Activated CD4-positive, alpha-beta T cell treated with anti-CD3 and anti-CD28 coated beads for 4 hours (primary cell): ENCODE measurements at places on chromosomes 7 and 10.

DNA sequence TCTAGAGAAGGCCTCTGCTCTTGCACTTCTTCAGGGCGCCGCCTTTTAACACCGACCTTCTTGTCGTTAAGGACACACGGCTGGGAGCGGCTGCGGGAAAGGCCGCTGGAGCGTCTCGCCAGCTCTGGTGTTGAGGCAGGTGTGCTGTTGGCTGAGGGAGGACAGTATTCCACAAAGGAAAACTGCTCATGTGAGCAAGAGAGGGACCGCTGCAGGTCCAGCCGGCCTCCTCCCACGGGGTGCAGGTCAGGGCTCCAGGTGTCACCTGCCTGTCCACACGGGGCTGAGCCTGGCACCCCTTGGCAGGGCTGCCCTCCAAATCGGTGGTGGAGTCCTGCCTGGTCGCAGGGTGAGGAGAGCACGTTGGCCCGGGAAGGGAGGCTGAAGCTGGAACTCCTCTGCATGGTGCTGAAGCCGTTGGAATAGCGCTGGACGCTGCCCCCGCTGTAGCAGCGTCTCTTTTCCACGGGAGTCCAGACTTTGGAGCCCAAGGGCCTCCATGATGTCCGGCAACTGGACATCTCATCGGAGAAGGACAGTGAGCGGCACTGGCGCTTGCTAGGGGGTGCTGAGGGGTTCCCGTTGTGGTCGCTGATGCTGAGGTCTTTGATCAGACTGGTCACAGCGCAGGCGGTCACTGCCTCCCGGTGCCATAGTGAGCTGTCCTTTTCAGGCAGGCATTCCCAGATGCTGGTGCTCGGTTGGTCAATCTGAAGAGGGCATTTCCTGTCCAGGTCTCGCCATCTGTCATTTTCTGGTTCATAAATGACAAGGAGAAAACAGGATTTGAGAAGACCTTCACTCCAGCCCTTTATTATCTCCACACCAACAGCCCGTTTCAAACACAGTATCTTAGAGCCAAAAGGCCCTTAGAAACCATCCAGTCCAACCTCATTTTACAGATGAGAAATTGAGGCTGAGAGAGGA is 62.3 kb downstream of the FAM53B start:
- DNase-seq: no peak

GRCh38 chr10:127370601-127371000 is 174.2 kb upstream of the INSYN2A start:
- no peak for DNase-seq

DNA sequence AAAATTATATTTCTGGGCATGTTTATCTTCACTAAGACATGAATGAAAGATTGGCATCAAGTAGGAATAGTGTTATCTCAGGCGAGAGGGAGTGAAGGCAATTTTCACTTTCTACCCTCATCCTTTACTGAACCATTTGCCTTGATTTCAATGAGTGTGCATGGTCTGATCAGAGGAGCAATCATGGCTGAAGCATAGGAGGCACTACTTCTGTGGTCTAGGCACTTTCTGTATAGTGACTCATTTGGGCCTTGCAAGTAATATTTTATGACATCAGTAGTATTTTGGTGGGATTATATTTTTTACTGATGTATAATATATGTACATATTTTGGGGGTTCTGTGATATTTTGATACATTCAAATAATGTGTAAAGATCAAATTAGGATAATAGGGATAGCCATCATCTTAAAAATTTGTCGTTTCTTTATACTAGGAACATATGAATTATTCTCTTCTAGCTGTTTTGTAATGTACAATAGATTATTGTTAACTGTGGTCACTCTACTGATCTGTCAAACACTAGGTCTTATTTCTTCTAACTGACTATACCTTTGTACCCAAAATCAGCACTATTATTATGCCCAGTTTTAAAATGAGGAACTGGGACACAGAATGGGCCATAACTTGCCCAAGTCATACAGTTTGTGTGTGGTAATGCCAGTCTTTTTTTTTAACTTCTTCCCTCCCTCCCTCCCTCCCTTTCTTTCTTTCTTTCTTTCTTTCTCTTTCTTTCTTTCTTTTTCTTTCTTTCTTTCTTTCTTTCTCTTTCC is 101.9 kb downstream of the RAB11FIP2 start:
- DNase-seq: no peak

DNA sequence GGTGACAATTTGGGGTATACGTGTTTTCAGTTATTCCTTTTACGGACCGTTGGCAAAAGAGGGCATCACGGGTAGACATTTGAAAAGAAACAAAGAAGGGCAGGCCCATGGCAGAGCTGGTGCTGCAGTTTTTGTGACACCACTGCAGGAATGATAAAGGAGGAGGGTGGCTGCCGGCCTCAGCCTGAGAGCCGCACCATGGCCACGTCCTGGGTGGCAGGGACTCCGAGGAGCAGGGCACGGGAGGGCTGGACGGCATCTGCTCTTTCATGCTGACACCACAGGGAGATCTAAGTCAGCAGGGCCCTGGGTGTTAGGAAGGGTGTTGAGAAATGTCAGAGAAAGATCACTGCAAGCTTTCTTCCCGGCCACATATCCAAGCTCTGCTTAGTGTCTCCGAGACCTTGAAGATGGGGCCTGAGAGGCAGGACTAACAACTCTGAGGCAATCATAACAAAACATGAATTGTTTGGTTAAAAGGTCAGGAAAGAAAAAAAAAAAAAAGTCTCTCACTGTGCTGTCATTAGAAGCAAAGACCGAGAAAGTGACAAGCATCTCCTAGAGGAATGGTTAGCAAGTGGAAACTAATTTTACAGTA is 36.6 kb downstream of the INSYN2A start:
- DNase-seq: no peak

DNA sequence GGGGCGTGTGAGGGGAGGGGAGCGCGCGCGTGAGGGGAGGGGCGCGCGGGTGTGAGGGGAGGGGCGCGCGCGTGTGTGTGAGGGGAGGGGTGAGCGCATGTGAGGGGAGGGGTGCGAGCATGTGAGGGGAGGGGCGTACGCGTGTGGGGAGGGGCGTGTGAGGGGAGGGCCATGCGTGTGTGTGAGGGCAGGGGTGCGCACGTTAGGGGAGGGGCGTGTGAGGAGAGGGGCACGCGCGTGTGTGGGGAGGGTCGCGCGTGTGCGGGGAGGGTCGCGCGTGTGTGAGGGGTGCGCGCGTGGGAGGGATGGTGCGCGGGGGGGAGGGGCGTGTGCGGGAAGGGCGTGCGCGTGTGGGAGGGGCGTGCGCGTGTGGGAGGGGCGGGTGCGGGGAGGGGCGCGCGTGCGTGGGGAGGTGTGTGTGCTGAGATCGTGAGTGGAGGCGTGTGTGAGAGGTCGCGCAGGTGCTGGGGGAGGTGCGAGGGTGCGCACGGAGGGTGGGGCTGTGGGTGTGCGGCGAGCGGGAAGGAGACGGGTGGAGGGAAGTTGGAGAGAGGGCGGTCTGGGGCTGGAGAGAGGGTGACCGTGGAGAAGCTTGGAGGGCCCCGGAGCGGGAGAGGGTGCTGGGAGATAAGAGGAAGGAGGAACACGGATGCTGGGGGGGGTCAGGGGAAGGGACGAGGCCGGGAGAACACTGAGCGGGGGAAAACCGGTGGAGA is 19.7 kb downstream of the MXI1 start:
- DNase-seq: peak; percentile 87

- no peak for DNase-seq
Observed at GRCh38 chr7:147658392-147658967, 932.1 kb upstream of the C7orf33 start.

DNA sequence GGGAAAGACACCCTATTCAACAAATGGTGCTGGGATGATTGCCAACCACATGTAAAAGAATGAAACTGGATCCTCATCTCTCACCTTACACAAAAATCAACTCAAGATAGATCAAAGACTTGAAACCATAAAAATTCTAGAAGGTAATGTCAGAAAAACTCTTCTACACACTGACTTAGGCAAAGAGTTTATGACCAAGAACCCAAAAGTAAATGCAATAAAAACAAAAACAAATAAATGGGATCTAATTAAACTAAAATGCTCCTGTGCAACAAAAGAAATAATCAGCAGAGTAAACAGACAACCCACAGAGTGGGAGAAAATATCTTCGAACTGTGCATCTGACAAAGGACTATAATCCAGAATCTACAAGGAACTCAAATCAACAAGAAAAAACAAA is 504.2 kb upstream of the MBL2 start:
- DNase-seq: no peak

DNA sequence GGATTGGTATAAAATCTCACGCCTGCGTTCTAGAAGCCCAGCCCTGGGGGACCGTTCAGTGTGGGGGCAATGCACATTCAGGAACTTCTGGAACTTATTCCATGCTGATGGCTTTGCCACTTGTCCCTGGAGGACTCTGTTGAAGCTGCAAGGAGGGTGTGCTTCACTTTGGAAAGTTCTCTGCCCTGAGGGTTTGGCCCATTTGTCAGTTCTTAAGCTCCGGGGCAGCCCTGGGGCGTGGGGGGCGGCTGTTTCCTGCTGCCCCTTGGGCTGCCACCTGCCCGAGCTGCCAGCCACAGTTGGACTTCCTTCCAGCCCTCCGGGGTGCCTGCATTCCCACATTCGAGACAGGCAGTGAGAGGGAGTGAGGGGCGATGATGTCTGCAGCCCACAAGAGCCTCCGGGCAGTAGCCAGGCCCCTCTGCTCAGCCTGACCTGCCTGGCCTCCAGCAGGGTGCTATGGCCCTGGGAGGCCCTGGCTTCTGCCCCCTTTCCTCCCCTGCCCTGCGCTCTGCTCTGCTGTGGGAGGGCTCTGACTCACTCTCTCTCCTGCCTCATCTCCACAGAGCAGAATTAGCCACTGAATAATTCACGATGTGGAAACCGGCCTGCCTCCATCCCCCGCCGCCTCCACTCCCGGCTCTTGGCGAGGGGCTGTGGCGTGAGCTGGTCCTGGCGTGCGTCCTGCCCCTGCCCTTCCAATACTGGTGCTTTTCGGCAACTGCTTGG is 1.9 kb downstream of the TTYH3 start:
- DNase-seq: peak; percentile 39

GRCh38 chr10:29217292-29217738 is 71.6 kb upstream of the LYZL1 start:
- DNase-seq: no peak

DNA sequence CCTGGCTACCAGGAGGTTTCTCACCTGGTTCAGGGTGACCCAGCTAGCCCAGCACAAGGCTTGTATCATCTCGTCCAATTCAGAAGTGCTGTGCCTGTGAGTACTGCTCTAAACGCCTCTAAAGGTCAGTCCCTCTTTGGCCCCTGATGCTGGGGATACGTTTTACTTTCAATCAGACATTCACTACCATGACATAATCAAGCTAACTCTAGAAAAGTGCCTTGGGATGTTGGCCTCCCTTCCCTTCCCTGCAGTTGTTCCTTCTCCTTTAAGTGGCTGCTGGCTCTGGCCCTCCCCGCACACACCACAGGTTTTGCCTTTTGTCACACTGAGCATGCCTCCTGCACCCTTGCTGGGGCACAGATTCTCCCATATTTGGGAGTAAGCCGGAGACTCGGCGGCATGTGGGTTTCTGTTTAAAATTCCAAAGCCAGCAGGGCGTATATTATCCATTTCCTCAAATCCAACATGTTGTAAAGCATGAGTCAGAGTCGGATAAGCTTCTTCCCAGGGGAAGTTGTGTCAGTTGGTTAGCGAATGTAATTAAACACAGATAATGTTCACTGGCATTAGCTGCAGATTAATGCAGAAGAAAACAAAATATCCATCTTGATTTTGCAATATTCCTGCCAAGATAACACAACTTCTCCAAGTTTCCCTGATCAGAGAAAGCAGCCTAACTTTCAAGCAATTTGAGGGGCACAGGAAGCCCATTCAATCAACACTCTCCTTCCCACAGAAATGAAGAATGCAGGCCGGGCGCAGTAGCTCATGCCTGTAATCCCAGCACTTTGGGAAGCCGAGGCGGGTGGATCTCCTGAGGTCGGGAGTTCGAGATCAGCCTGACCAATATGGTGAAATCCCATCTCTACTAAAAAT is 31.8 kb upstream of the VCL start:
- DNase-seq: no peak

DNA sequence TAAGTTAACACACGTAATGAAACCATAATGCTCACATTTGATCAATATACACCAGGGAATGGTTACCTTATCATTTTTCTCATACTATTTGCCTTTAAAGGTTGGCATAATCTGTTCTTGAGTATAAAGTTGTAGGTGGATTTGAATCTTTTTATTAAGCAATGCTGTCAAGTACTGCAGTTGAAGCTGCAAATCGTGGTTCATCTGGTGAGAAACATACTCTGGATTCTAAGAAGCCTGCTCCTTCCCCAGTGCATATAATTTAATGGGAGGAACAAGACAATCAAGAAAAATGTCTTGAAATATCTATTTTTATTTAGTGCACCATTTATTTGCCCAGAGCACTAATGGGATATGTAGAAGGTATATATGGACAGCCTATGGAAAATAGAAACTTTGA is 68.7 kb upstream of the DLX6 start:
- no peak for DNase-seq

DNA sequence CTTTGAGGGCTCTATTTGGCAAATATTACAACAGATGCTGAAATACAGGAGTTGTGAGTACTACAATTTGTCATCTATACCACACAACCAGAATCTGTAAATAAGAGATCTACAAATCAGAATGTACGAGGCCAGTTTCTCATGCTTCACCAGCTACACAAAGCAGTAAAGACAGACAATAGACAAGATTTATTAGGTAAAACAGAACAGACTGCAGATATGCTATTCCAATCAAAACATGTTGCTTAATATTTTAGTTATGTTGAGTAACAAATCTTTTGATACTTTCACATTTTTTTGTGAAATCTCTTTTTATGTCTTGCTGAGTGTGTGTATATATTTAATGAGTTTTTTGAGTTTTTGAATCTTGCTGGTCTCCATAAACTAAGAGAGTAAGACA is 109.1 kb downstream of the CHCHD3 start:
- DNase-seq: no peak

DNA sequence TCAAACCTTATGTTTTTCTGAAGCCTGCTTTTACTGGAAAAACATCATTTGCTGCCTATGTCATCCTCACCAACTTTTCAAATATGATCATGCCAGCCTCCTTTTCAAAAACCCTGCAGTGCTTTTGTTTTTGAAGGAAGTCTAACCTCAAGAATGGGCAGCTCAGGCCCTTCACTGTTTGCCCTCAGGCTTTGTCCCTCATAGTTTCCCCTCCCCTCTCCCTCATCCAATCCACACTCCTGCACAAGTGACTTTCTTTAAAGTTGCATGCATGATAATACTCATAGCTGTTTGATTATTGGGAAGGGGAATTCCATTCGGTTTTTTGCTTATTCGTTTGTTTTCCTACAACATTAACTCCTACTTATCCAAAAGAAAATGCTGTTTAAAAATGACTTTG is 219.4 kb downstream of the SEMA3E start:
- no peak for DNase-seq

DNA sequence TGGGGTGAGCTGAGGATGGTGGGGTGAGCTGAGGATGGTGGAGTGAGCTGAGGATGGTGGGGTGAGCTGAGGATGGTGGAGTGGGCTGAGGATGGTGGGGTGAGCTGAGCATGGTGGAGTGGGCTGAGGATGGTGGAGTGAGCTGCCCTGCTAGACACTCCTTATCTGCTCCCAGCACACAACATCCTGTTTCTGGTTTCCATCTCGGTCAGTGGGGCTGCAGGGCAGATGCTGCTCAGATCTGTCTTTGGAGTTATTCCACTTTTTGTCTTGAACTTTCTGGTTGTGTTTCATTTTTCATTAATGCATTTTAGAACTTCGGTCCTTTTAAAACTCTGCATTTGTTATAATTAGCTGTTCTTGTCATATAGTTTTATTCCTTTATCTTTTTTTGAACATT is 67.9 kb upstream of the ANTXRL start:
- no peak for DNase-seq

- no peak for DNase-seq
Observed at GRCh38 chr7:130901209-130901783, 167.3 kb upstream of the KLF14 start.

- DNase-seq: no peak
Observed at GRCh38 chr7:517774-518629, 1.6 kb downstream of the PDGFA start.
